ENCODE measurements at places on chromosomes 12 and 14.
A peak's percentile ranks its signal among the peaks of the same experiment; 100 is the strongest.

GRCh38 chr14:67529947-67530935 is 2.8 kb upstream of the PLEKHH1 start:
- DNase-seq, result no peak
- no peak overlapping the region for H3K4me3 ChIP-seq
- H3K27me3 ChIP-seq, result peaks cover 64% of the 10 kb centered on the region

GRCh38 chr12:39581592-39581991 is 38.0 kb downstream of the ABCD2 start:
- H3K27ac ChIP-seq, result no peak overlapping the region
- no peak for DNase-seq
- no peaks in the 10 kb centered on the region for H3K27me3 ChIP-seq

DNA sequence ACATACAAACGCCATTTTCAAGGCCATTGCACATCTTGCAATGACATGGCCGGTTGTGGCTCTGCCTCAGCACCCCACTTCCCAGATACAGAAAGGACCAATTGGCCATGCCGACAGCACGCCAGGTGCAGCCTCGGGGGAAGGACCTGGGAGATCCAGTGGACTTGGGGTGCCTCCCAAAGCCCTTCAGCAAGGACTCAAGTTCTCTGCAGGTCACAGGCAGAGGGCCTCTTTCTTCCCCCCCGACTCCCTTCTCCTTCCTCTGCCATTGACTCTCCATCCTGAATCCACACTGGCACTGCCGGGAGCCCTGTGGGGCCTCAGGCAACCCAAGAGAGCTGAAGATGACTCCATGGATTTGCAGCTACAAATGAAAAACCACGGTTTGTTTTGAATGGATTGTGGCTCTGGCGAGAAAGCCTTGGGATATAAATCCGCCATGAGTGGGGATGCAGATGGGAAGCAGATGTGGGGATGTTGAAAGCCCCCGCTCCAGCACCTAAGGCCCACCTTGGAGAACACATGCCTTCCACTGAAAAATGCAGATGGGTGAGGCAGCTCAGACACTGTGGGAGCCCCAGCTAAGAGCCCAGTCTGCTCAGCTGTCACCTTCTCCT is 35.1 kb upstream of the LTBP2 start:
- H3K27ac ChIP-seq, result no peak overlapping the region
- H3K36me3 ChIP-seq, result no peaks in the 10 kb centered on the region
- no peaks in the 10 kb centered on the region for H3K27me3 ChIP-seq
- DNase-seq, result no peak

GRCh38 chr14:89294060-89294459 is 123.0 kb downstream of the FOXN3 start:
- H3K4me3 ChIP-seq, result no peak overlapping the region
- H3K27ac ChIP-seq, result no peak overlapping the region
- H3K36me3 ChIP-seq, result peaks cover 15% of the 10 kb centered on the region
- no peak for DNase-seq

DNA sequence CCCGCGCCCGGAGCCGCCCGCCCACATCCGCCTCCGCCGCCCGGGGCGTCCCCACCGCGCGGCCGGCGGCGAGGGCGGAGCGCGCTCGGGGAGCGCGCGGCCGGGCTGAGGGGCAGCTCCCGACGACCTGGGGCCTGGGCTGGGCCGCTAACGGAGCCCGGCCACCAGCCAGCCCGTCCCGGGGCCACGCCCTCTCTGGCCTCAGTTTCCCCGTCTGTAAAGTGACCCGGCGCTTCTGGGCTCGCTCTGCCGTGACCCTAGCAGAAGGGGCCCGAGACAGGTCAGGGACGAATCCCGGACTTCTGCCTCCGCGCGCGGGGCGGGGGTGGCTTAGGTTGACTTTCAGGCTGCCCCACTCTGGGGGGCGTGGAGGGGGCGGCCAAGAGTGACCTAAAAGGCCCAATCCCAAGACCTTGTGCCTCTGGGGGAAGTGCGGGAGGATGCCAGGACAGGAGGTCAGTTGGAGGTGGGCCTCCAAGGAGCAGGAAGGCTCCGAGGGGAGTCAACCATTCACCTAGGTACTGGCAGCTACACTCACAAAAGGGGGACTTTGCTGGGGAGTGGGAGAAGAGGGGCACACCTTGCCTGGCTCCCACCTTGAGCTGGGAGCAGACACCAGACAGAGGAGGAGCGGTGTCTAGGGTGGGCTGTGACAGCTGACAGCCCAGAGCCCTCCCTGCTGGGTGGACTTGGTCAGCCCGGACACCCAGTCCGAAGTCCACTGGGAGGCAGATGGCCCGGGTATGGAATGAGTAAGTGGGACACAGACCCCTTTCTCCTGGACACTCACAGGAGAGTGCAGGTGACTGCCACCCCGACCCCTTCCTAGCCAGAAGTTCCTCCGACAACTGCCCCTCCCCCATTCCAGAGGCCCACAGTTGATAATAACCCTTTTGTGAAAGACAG is 486 bp upstream of the AKT1 start:
- peak; percentile 46 for DNase-seq
- H3K4me1 ChIP-seq, result peaks cover 35% of the 10 kb centered on the region
- H3K4me3 ChIP-seq, result peak overlapping the region; percentile 64
- peaks cover 3% of the 10 kb centered on the region for H3K27me3 ChIP-seq

- DNase-seq, result no peak
- H3K27me3 ChIP-seq, result no peaks in the 10 kb centered on the region
- H3K27ac ChIP-seq, result no peak overlapping the region
- H3K4me1 ChIP-seq, result no peaks in the 10 kb centered on the region
- H3K36me3 ChIP-seq, result peaks cover 2% of the 10 kb centered on the region
These were observed 97.1 kb downstream of the SLC38A6 start for GRCh38 chr14:61077951-61078720.

DNA sequence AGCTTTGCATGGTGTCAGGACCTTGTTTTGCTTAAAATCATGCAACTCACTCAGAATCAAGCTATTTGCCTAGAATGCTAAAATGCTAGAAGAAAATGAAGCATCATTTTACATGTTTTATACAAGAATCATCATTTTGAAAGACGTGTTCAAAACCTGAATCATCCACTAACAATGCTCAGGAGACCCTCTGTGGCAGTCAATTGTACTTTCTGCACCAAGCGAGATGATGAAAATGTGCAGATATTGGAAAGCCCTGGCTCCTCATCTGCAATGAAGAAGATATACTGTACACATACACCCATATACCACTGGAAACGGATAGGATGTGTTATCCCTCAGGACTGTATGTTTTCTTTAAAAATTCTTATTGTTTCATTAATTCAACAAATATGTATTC is 92.7 kb downstream of the DYRK2 start:
- no peak for DNase-seq
- H3K4me1 ChIP-seq, result no peaks in the 10 kb centered on the region
- H3K27me3 ChIP-seq, result no peaks in the 10 kb centered on the region
- H3K36me3 ChIP-seq, result no peaks in the 10 kb centered on the region

- peaks cover 10% of the 10 kb centered on the region for H3K27me3 ChIP-seq
- DNase-seq, result no peak
- no peak overlapping the region for H3K27ac ChIP-seq
These were observed 156.5 kb upstream of the C14orf180 start for GRCh38 chr14:104422837-104423681.

GRCh38 chr12:9619411-9620179 is 11.9 kb upstream of the KLRB1 start:
- peaks cover 8% of the 10 kb centered on the region for H3K27me3 ChIP-seq
- H3K4me3 ChIP-seq, result no peak overlapping the region
- H3K4me1 ChIP-seq, result peaks cover 32% of the 10 kb centered on the region
- peaks cover 25% of the 10 kb centered on the region for H3K36me3 ChIP-seq

GRCh38 chr12:122896662-122897061 is 738 bp upstream of the VPS37B start:
- peaks cover 10% of the 10 kb centered on the region for H3K27me3 ChIP-seq
- DNase-seq, result no peak
- H3K27ac ChIP-seq, result peak overlapping the region; percentile 85
- H3K4me3 ChIP-seq, result peak overlapping the region; percentile 92

DNA sequence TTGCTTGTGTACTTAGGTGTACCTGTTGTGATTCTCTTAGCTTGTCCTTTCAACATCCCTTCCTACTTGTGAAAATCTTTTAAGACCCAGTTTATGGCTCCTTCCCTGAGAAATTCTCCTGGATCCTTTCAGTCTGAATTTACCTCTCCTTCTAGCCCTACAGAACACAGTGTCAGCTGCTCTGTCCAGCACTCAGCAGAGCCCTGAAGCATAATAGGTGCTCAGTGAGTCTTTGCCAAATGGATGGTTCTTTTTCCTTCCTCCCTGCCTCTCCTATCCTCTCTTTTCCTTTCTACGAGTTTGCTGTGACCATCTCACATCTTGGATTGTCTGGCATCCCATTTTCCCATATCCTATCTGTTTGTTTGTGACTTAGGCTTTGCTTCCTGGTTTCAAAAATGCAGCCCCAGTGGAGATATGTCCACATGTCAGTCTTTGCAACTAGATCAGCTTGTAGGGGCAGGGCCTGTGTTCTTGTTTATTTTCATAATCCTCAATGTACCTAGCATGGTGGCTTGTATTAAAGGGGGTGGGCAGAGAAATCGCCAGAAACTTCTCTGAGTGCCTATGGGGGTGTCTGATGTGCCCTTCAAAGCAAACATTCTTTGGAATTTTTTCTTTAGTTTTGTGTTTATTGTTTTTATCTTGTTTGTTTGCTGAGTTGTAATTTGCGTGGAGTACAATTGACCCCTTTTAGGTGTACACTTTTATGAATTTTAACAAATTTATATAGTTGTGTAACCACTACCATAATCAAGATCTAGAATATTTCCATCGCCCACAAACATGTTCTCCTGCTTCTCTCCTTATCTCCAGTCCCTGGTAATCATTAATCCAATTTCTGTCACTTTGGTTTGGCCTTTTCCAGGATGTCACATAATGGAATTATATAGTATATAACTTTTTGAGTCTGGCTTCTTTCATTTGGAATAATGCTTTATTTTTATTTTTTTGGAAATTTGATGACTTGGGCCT is 62.8 kb downstream of the SMOC1 start:
- H3K27ac ChIP-seq, result no peak overlapping the region
- DNase-seq, result no peak
- H3K36me3 ChIP-seq, result no peaks in the 10 kb centered on the region
- H3K4me3 ChIP-seq, result no peak overlapping the region
- H3K4me1 ChIP-seq, result no peaks in the 10 kb centered on the region

DNA sequence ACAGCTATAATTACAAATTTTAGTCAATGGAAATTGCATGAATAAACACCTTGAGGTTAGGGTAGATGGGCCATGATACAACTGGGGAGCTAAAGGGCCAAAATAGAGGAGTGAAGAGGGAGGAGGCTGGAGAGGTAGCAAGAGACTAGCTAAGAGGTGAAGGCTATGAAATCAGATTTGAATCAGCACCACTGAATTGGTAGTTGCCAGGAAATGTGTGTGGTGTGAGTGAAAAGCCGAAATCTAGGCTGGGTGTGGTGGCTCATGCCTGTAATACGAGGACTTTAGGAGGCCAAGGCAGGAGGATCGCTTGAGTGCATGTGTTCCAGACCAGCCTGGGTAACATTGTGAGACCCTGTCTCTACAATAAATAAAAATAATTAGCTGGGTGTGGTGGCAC is 22.7 kb downstream of the YY1 start:
- H3K36me3 ChIP-seq, result peaks cover 41% of the 10 kb centered on the region
- H3K27me3 ChIP-seq, result no peaks in the 10 kb centered on the region
- peaks cover 58% of the 10 kb centered on the region for H3K4me1 ChIP-seq
- peak overlapping the region; percentile 50 for H3K27ac ChIP-seq

DNA sequence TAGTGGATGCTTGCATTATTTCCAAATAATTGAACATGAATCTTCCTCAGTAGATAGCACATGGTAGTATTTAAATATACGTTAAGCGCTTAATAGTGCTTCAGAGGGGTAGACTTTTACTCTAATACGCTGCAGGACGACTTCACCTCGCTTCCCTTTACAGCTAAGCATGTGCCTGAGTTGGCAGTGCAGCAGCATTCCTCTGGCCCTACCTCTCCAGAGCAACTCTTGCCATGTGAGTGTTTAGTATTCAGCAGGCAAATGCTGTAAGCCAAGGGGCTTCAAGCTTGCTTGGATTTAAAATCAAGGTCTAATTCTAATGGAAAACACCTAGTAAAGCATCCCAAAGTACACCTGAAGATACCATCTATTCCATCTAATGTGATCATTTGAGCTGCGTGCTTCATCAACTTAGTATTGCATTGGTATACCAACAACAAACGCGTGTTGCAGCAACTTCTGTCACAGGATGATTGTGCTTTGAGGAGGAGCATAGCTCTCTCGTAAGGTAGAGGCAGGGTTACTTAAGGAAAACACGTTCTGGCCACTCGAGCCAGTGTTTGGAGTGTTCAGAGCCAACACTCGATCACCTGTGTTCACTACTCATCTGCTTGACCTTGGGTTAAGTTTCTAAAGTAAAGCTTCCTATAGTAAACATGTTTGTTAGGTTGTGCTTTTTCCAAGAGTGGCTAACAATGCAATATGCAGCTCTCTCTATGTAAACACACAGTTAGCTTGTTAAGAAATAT is 60.6 kb downstream of the PIWIL1 start:
- H3K4me3 ChIP-seq, result no peak overlapping the region
- H3K27me3 ChIP-seq, result no peaks in the 10 kb centered on the region
- no peaks in the 10 kb centered on the region for H3K36me3 ChIP-seq

- H3K4me3 ChIP-seq, result no peak overlapping the region
- H3K27me3 ChIP-seq, result peaks cover 9% of the 10 kb centered on the region
- H3K36me3 ChIP-seq, result no peaks in the 10 kb centered on the region
- no peak for DNase-seq
- no peak overlapping the region for H3K27ac ChIP-seq
These were observed 65.9 kb upstream of the FBRSL1 start for GRCh38 chr12:132423820-132424645.

DNA sequence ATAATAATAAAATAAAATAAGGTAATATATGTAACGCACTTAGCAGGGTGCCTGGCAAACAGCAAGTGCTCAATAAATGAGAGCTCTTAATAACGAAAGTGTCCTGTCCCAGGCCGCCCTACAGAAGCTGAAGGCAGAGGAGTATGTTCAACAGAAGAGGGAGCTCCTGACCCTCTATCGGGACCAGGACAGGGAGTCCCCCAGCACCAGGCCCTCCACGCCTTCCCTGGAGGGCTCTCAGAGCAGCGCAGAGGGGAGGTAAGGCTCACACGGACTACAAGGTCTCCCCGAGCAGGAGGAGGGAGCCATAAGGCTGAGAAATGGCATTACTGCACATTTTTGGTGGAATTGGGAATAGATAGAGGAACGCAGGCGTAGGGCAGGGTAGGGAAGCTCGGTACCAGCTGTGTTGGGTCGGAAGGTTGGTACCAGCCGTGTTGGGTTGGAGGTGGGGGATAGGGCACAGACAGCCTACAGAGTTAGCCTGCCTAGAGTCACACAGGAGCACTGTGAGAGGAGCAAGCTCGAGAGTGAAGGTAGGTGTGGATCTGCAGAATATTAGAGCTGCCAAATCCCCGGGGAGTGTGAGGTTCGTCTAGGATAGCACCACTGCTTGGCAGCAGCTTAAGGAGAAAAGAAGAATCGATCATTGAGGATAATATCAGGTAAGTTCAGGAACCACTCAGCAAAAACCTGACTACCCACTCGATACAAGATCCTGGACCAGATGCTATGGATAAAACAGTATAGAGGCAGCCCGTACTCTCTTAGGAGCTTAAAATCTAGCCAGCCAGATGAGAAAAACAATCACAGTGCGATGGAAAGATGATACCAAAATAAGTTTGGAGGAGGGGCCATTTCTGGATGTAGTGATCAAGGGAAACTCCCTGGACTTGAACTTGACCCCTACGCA is 15.3 kb downstream of the TNFRSF1A start:
- H3K36me3 ChIP-seq, result peaks cover 24% of the 10 kb centered on the region
- no peaks in the 10 kb centered on the region for H3K27me3 ChIP-seq
- H3K4me1 ChIP-seq, result peaks cover 17% of the 10 kb centered on the region
- H3K27ac ChIP-seq, result no peak overlapping the region

Measured in T-helper 2 cell treated with Interferon-gamma antibody and Interleukin-4, amounts not matched to agents 5 μg/mL and 100 μg/mL, for 36 hours (primary cell).